WERI-Rb-1 (cell line): ENCODE measurements at places on chromosomes 1 and 21.

- DNase-seq: no peak
These were observed 140.2 kb downstream of the TGFB2 start for GRCh38 chr1:218485241-218485928.

DNA sequence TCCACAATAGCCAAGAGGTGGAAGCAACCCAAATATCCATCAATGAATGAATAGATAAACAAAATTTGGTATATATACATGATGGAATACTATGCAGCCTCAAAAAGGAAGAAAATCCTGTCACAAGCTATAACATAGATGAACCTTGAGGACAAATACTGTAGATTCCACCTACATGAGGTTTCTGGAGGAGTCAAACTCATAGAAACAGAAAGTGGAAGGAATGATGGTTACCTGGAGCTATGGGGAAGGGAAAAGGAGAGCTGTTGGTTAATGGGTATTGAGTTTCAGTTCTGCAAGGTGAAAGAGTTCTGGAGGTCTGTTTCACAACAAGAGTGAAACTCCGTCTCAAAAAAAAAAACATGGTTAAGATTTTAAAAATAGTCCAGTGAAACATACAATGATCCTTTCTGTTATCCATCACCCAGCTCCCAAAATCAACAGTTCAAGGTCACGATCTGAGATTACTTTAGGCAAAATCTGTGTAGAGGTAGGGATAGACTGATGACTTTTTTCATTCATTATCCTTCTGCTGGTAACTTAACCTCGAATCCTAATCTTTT lies 80.8 kb upstream of the HNRNPU start:
- no peak for DNase-seq

GRCh38 chr1:218783916-218784315 lies 389.8 kb upstream of the LYPLAL1 start:
- no peak for DNase-seq

DNA sequence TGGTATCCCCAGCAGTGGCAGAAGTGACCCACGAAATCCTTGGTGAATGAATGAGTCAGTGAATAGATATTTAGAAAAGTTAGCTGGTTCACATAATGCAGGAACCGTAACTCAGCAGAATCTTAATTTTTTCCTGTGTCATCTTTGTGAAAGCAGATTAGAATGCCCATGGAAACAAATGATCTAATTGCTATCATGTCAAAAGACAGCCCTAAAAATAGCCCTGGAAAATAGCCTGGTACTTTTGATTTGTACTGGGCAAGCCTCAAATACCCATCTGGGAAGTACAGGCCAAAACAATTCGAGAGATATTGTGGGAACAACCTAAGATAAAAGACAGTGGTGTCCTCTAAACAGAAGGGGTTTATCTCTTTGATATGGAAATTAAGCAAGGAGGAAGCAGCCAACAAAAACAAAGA lies 21.1 kb downstream of the FYB2 start:
- no peak for DNase-seq

DNA sequence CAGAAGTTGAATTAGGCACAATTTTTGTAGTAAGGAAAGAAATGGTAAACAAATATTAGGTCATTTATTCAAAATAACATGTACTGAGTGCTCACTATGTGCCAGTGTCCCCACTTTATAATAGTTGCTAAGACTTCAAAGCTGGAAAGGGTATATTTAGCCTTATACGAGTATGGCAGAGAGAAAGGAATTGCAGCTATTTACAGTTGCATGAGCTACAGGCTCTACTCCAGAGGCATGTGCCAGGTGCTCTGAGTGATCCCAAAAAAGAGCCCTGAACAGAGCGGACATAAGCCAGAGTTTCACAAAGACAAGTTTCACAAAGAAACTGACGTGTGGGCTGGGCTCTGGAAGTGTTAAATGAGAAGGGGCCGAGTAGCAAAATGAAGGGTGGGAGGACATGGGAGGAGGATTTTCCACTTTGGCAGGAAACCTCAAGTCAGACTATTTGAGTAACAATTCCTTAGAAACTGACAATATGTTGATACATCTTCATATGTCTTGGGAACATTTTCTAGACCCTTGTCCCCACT lies 40.9 kb downstream of the FASLG start:
- no peak for DNase-seq

DNA sequence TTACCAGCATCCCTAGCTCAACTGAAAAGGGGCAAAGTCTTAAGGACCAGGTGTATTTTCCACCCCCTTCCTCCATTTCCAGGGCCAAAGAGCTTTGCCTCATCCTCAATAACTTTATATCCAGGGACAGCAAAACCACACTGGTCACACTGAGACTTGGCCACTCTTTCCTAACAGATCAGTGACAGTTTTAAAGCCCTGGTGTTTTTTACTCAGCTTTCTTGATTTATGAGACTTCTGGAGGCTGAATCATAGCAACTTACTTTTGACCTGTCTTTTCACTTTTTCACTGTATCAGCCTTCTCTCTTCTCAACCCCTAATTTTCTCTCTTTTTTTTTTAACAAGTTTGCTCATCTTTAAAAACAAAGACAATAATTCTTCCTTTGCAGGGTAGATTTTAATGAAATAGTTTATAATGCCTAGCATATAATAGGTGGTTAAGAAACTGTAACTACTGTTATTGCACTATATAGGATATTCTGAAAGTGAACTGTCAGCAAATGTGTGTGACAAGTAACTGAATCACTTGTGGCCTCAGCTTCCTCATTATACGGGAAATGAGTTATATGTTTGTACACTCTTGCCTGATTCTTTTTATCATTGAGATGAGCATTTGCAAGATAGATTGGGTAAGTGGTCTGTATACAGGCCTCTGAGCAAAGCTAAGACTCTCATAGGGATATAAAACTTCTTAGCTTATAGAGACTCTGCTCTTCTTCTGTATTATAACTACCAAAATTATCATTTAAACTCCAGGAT lies 19.7 kb upstream of the DYNLT5 start:
- DNase-seq: no peak

DNA sequence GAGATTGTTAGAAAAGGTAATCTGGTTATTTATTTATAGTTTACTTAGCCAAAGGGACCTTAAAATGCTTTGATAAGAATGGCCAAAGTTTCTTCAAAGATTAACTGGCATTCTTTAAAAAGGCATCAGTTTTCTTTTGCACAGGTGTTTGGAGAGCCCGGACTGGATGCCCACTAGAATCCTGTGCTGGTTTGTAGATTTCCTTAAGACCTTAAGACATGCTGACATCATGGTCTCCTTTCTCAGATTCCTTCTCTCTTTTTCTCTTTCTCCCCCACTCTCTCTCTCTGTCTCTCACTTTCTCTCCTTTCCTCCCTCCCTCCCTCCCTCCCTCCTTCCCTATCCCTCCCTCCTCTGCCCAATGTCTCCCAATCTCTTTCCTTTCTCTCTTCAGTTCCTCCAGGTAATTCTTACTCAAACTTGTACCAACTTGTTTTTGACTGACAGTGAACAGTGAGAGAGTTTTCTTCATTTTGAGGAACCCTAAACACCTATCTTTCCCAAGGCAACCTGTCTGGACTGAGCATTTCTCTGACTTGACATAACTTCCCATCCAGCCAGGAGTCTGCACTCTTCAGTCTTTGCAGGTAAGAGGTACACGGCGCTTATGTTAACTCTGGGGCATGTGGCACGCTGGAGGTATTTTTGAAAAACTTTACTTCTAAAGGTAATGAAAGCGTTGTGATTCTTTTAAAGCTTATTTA lies at the start of gene KCNJ15:
Gene KCNJ15 (plus strand): TSS at position 393 of the 704 bp plus-strand sequence. CDS start 42,271 bp downstream, outside the sequence.
- DNase-seq: no peak

GRCh38 chr1:45329445-45329844 lies 2.8 kb downstream of the HPDL start:
- DNase-seq: no peak
